Fibroblast of skin of left quadriceps (primary cell): ENCODE measurements at places on chromosomes 11 and 22.
A peak's percentile ranks its signal among the peaks of the same experiment; 100 is the strongest.

GRCh38 chr22:49503321-49503720 lies 324.4 kb downstream of the BRD1 start:
- no peak for DNase-seq

- no peak for DNase-seq
These were observed 51.5 kb upstream of the FGF3 start for GRCh38 chr11:69870766-69871165.

GRCh38 chr11:130578738-130579368 lies 130.4 kb downstream of the ADAMTS15 start:
- DNase-seq: no peak

GRCh38 chr11:102545701-102546100 lies 15.2 kb upstream of the MMP7 start:
- no peak for DNase-seq

GRCh38 chr11:123045101-123045500 lies 16.8 kb downstream of the HSPA8 start:
- DNase-seq: no peak

GRCh38 chr22:19869497-19870152 lies 15.0 kb upstream of the GNB1L start:
- DNase-seq: no peak

DNA sequence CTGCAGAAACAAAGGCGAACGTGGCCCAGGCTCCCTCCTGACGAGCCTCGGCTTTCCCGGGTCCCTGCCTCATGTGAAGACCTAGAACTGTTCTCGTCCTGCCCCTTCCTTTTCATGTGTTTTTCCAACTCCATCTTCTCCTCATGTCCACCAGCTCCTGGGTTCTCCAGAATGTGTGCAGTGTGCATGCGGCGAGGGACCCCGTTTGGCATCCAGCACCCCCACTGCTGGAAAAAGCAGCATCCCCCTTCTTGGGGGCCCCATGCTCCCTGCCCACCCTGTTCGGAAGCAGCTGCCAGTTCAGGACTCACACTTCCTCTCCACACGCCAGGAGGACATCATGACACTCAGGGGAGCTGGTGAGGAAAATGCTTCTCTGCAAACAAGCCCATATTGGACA lies 313.5 kb downstream of the BRD1 start:
- no peak for DNase-seq

- DNase-seq: peak; percentile 44
These were observed 75.5 kb downstream of the ENTHD1 start for GRCh38 chr22:39818094-39818493.
